IPS DF 6.9 (cell line): ENCODE measurements at places on chromosomes 5 and 9.

GRCh38 chr5:73751254-73751914 lies 125.4 kb downstream of the ARHGEF28 start:
- H3K4me3 ChIP-seq = no peak overlapping the region
- H3K27ac ChIP-seq = no peak overlapping the region
- 0 out of 2 replicates have a peak, but pooled peaks cover 1% of the 10 kb centered on the region for H3K4me1 ChIP-seq
- no peaks in the 10 kb centered on the region for H3K36me3 ChIP-seq
- no peak for DNase-seq
- no peaks in the 10 kb centered on the region for H3K27me3 ChIP-seq

DNA sequence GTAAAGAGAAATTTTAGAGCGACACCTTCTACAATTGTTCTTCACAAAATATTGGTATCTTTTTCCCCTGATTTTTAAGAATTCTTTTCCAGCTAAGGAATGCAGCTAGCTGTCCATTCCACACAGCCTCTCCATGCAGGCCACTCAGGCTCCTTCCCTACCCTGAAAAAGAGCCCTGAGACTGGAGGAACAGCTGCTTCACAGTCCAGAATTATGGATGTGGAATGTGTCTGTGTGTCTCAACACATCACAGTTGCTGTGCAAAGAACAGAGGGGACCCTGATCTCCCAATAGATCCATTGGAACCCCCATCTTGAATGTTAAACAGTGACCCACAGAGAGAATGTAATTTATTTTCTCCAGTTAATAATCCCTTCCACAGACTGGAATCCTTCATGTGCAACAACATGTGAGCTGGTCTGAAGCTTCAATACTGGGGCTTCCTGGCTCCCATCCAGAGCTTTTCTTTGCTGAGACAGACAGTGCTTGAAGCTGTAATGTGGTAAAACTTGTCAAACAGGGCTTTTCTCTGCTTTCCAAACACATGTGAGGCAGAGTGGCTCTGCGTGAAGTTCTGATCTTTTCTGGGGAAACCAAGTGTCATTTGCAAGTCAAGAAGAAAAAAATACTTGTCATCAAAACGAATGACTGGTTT lies 53.3 kb upstream of the SMC5 start:
- no peaks in the 10 kb centered on the region for H3K36me3 ChIP-seq
- no peak for DNase-seq
- H3K4me3 ChIP-seq = no peak overlapping the region
- no peak overlapping the region for H3K27ac ChIP-seq
- H3K27me3 ChIP-seq = no peaks in the 10 kb centered on the region

DNA sequence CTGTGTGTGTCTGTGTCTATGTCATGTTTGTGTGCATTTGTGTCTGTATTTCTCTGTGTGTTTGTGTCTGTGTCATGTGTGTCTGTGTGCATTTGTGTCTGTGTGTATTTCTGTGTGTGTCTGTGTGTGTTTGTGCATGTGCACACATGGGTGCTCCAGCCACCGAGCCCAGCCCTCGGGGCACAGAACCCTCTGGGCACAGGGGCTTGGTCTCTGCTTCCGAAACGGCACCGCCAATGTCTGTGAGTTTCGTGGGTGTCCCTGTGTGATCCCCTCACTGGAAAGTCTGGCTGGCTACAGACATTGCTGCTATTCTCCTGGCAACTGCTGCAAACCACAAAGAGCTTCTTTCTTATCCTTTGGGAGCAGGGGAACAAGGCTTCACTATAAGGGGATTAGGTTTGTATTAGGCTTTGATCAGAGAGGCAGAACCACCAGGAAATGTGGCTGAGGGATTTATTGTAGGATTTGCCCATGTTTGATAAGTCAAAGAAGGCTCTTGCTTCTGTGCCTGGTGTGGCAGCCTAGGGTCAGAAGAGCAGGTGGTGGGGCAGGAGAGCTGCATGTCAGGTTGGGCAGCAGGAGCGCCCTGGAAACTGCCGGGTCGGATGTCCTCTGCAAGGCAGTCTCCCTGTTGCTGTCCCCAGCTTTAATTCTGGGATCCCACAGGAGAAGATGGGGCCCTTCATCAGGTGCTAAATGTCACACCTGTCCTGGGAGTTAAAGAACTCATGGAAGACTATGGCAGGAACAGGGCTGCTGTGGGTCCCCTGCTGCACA lies 39.6 kb upstream of the FCN1 start:
- H3K4me1 ChIP-seq = no peaks in the 10 kb centered on the region
- H3K27me3 ChIP-seq = no peaks in the 10 kb centered on the region
- H3K36me3 ChIP-seq = no peaks in the 10 kb centered on the region
- DNase-seq = no peak

DNA sequence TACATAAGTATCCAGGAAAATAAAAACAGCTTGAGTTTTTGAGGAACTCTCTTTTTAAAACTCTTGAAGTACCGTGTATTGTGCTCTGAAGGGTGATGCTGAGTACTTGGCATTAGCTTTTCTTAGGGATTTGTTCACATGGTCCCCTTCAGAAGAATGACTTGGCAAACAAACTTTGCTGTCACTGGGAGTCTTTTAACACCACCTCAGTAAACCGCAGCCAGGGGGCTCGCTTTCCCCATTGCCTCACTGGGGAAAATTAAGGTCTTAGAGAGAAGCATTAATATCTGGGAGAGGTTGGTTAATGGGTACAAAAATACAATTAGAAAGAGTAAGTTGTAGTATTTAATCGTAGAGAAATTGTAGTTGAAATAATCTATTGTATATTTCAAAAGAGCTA lies 105.9 kb upstream of the DAP start:
- no peak overlapping the region for H3K27ac ChIP-seq
- H3K4me3 ChIP-seq = no peak overlapping the region
- no peak for DNase-seq
- no peaks in the 10 kb centered on the region for H3K36me3 ChIP-seq
- no peaks in the 10 kb centered on the region for H3K27me3 ChIP-seq

DNA sequence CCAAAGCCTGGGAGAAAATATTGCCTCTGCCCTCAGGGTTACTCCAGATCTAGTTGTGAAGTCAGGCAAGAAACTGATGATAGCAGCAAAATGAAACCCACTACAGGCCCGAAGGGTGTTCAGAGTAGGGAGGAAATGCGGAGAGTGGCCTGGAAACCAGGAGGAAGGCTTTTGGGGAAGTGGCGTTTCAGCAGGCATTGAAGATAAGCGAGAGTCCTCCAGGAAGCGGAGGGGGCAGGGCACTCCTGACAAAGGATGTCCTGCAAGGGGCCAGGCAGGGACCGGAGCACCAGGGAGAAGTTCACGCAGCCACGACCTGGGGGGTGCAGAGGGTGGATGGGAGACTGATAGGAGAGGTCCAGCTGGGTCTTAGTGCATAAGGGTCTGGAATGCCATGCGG lies 7.8 kb upstream of the FOXI1 start:
- no peaks in the 10 kb centered on the region for H3K4me1 ChIP-seq
- H3K27me3 ChIP-seq = no peaks in the 10 kb centered on the region
- no peaks in the 10 kb centered on the region for H3K36me3 ChIP-seq

DNA sequence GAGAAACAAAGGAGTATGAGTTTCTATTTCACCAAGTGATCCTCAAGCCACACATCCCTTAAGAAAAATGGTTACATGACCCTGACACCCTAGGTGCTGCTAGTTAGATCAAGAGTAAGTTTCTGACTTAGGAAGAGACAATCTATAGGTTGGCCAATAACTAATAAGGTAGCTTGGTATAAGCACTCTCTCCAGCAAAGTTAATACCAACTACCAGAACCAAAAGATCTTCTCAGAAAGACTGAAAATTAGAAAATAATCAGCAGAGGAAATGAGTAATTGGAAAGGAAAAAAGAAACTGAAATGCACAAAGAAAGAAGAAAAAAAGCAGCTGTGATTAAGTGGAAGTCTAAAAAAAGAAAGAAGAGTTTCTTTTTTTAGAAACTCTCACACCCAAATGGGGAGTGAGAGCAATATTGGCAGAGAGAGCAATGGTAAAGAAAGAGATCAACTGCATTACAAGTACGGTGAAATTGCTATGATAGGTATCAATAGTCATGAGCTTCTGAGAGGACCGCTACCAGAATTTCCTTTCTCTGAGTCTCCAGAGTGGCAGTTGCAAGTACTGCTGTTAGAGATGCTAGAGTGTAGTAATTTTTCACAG lies 195.5 kb downstream of the TMEM167A start:
- H3K27ac ChIP-seq = no peak overlapping the region
- H3K27me3 ChIP-seq = no peaks in the 10 kb centered on the region
- peaks cover 1% of the 10 kb centered on the region; the same call in 1 of the 2 replicates for H3K4me1 ChIP-seq
- no peak for DNase-seq
- H3K36me3 ChIP-seq = no peaks in the 10 kb centered on the region

- H3K4me1 ChIP-seq = no peaks in the 10 kb centered on the region
- H3K36me3 ChIP-seq = no peaks in the 10 kb centered on the region
- H3K27ac ChIP-seq = no peak overlapping the region
- peak; percentile 60 for DNase-seq
Measured at GRCh38 chr9:14768405-14769229, 46.1 kb upstream of the CER1 start.

DNA sequence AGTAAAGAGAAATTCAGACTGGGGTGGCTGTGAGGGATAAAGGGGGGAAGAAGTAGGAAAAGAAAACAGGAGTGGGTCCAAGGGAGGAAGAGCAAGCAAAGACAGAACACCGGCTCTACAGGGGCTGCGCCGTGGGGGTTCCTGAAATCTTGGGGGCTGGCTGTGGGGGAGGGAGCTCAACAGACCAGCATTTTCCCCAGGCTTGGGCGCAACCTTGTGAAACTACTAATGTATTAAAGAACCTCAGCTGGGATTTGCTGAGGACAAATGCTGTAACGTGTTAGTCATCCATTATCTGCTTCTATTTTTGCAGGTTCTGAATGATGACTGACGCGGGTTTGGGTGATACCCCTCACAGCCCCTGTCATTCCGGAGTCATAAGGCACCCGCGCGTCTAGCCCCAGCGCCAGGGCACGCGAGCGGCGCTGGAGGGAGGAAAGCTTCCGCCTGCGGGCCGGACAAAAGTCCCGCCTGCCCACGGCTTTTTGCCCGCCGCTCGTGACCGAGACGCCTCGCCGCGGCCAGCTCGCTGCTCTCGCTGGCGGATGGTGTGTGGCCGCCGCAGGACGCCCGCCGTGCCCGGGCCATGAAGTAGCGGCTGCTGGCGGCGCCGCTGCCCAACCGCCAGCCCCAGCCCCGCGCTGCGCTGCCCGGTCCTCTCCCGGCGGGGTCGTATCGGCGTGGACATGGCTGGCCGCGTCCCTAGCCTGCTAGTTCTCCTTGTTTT lies 110.6 kb downstream of the PAM start:
- H3K27me3 ChIP-seq = no peaks in the 10 kb centered on the region
- H3K36me3 ChIP-seq = no peaks in the 10 kb centered on the region
- no peak for DNase-seq
- H3K4me1 ChIP-seq = peaks cover 3% of the 10 kb centered on the region; the same call in 1 of the 2 replicates
- H3K27ac ChIP-seq = no peak overlapping the region

- H3K27me3 ChIP-seq = peaks cover 40% of the 10 kb centered on the region
- peaks cover 2% of the 10 kb centered on the region; the same call in 1 of the 2 replicates for H3K36me3 ChIP-seq
- peaks cover 4% of the 10 kb centered on the region for H3K4me1 ChIP-seq
- DNase-seq = no peak
- H3K4me3 ChIP-seq = no peak overlapping the region
Measured at GRCh38 chr9:132591751-132592314, 9.4 kb downstream of the BARHL1 start.

DNA sequence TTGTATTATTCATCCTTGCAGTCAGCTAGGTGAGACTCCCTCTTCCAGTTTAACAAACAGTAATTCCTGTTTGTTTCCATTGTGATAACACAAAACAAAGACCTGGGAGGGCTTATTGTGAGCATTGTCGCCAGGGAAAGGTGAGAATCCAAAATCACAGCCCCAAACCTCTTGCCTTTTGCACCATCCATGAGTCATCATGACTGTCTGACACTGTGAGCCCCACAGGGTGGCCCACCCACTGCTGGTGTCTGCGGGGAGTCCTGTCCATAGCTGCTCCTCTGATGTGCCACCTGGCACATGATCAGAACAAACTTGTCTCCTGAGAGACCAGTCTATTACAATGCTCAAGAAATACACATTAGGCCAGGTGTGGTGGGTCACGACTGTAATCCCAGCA lies 33.7 kb upstream of the S1PR3 start:
- H3K27ac ChIP-seq = no peak overlapping the region
- H3K27me3 ChIP-seq = no peaks in the 10 kb centered on the region
- H3K4me3 ChIP-seq = no peak overlapping the region
- H3K36me3 ChIP-seq = no peaks in the 10 kb centered on the region

DNA sequence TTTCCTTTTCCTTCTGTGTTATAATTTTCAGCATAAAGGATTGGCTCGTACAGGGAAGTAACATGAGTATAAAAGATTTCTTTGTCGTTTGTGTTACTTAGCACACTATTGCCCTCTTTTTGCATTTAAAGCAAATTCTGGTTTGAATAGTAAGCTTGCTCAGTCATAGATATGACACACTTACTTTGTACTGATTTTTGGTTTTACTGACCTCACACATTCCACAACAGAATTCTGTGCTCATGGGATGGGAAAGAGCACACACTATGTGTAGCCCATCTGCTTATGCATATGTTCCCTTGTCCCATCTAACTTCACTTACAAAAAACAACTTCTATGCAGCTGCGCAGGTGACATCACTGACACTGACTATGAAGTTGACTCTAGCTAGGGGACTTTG lies 111.9 kb upstream of the MTAP start:
- H3K36me3 ChIP-seq = no peaks in the 10 kb centered on the region
- DNase-seq = no peak
- H3K4me3 ChIP-seq = no peak overlapping the region
- H3K27me3 ChIP-seq = no peaks in the 10 kb centered on the region

DNA sequence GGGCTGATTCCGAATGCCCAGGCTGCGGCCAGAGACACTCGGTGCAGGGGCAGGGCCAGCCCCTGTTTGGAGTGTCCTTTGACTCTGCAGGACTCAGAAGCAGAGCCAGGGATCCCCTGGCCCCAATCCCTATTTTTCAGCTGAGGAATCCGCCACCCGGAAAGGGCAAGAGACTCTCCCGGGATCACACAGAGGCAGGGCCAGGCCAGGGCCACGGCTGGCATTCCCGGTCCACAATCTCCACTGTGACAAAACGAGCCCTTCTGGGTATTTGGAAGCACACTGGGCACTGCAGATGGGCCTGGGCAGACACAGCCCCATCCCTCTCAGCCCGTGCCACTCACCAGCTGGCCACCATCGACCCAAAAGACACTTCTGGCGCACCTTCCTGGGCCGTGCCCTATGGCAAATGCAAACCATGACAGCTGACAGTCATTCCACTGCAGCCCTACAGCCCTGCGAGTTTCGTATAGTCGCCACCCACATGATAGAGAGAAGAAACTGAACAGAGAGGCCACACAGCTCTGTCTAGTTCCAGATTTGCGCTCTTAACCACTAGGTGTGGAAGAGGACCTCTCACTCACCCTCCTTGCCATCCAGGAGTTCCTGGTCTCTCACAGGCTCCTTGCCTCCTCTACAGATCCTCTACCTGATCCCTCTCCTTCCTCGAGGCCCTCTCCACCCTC lies 13.3 kb downstream of the NR5A1 start:
- DNase-seq = no peak
- H3K27me3 ChIP-seq = no peaks in the 10 kb centered on the region
- H3K4me3 ChIP-seq = no peak overlapping the region
- H3K36me3 ChIP-seq = no peaks in the 10 kb centered on the region

DNA sequence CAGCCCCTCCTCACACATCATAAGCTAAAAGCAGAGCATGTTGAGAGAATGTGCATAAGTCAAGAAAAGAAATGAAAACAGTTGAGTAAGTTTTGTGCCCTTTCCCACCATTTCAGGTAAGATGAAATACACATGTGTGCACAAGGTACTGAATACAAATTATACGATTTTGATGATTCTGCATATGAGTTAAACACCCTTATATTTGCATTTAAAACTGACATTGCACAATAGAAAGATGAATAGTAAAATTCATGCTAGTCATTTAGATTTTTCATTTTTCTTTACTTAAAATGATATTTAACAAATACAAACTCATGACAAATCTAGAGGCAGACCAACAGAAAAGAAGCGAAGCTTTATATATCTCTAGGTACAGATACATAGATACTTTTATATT lies 24.9 kb upstream of the PSD2 start:
- DNase-seq = no peak
- no peaks in the 10 kb centered on the region for H3K27me3 ChIP-seq
- H3K4me3 ChIP-seq = no peak overlapping the region
- H3K4me1 ChIP-seq = peaks cover 2% of the 10 kb centered on the region; the same call in 1 of the 2 replicates
- H3K36me3 ChIP-seq = no peaks in the 10 kb centered on the region
